Stimulated activated naive CD8-positive, alpha-beta T cell treated with anti-CD3 and anti-CD28 coated beads, Interleukin-15, Interleukin-2, amounts not matched to agents 100 U/mL and 50 U/mL, for 24 hours (primary cell): ENCODE measurements at places on chromosomes 13 and 19.

- DNase-seq: no peak
These were observed 31.3 kb upstream of the ADGRL1 start for GRCh38 chr19:14237014-14237941.

- DNase-seq: no peak
These were observed 758.4 kb upstream of the SLITRK1 start for GRCh38 chr13:84640691-84641090.

DNA sequence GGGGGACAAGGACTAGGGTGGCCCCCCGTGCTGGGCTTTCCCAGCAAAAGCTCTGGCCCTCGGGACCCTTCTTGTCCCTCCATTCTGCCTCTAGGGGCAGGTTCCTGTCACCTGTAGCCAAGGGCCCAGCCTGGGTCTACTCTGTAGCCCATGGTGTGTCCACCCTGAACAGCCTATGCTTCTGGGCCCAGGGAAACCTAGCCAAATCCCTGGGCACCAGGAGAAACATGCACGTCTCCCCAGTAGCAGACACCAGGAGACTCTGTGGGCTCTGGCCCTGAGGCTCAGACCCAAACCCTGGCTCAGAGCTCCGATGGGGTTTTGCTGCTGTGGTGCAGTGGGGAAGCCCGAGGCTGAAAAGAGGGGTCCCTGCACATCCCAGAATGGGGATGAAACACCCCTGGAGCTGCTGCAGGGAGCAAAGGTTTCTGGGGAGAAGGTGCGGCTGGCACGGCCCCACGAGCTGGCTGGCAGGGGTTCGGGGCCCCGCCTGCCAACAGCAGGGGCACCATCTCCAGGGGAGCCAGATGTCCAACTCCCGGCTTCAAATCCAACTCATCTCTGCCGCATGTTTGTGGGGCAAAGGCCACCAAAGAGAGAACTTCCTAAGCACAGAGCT is 18.2 kb downstream of the CEBPG start:
- DNase-seq: no peak

GRCh38 chr19:52258426-52258825 is 11.0 kb upstream of the ZNF766 start:
- no peak for DNase-seq

DNA sequence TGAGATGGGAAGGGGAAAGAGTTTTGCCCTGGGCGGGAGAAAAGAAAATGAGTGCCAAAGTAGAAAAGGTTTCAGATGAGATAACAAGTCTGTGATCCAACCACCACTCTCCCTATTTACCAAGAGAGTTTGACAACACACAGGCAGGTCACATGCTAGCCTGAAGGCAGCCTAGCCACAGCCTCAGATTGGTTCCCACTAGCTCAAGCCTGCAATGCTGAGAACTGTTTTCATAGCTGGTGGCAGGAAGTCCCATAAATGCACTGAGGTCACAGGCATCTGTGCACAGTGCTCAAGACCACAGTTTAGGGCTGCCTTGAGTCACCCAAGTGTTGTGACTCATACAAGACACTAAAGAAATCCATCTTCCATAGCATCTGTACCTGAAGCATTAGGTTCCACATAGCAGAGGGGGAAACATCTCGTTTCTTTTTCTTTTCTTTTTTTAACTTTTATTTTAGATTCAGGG is 18.5 kb upstream of the POP4 start:
- DNase-seq: peak; percentile 56

DNA sequence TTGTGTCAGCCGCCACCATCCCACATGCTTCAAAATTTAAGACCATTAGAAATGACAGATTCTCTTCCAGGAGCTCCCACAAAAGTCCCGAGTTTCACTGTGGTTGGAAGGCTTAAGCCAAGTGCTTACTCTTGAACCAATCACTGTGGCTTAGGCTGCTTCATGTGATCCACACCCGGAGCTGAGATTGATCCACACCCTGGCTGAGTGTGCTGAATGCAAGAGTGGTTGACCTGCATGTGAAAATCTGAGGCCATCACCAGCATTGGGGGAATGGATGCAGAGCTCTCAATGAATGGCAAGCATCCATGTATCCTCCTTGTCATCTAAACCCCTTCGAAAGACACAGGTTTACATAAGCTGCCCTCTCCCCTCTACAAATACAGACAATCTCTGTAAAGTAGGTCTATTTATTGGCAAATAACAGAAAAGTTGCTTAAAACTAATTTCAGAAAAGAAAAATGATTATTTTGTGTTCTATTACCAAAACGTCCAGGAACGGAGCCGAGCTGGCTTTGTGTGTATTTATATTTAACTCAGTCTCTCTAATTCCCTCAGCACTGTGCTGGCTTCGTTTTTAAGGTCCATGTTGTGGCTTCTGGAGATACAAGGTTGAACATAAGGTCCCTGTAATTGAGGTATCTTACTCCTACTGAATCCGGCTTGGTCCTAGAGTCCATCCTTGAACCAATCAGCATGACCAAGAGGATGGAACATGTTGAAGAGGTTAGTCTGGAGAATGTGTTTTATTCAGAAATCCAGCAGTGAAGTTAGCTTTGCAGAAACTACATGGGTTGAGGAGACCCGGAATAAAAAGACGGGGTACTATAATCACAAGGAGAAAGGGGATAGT is 332.4 kb downstream of the LIG4 start:
- DNase-seq: no peak

DNA sequence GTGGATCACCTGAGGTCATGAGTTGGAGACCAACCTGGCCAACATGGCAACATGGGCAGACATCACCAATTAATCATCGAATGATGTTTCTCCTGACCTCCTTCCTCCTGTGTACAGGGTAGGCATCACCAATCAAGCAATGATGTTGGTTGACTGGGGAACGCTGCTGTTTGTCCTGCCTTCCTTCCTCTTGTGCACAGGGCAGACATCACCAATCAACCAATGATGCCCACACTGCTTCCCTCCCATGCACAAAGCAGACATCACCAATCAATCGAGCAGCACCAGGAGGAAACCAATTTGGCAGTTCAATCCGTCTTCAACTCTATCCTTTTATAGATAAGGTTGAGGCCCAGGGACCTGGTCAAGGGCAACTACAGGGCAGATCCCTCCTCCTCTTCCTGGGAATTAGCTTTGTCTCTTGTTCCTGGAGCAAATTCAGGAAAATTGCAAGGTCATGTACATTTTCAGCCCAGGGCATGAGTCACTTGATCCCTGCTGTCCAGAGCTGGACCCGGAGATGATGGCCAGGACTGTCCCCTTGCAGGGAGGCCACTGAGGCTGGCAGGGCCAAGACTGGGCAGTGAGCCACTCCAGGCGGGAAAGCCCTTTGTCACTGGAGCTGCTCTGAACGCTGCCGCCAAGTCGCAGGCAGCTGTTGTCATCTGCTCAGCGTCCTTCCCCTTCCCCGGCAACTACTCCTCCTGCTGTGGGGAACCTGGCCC is 5.3 kb upstream of the CSNK1G2 start:
- no peak for DNase-seq

DNA sequence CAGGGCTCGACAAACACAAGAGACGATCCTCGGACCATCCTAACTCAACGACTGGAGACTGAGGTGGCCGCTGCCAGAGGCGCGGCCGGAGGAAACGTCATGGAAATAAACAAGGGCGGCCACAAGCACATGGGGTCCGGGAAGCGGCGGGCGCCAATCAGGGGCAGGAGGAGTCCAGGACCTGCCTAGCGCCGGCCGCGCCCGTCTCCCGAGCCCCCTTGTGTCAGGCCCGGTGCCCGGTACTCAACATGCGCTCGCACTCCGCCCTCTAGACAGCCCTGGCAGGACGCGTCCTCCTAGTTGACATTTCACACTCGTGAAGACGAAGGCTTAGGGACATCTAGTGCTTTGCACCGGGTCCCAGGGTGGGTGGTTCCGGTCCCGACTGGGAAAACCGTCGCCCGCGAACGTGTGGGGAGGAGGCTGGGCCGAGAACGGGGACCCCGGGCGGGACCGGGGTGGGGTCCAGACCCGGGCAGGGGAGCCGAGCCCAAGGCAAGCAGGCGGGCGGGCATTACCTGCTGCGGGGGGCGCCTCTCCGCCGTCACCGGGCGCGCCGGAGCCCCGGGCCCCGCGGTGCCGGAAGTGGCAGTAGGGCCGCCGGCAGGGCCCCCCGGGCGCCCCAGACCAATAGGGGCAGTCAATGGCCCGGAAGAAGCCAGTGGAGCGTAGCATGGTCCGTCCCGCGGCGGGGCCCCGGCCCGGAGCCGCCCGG is 442 bp downstream of the REXO1 start:
- peak; percentile 62 for DNase-seq

GRCh38 chr13:23824371-23824770 is 64.8 kb downstream of the MIPEP start:
- DNase-seq: no peak

DNA sequence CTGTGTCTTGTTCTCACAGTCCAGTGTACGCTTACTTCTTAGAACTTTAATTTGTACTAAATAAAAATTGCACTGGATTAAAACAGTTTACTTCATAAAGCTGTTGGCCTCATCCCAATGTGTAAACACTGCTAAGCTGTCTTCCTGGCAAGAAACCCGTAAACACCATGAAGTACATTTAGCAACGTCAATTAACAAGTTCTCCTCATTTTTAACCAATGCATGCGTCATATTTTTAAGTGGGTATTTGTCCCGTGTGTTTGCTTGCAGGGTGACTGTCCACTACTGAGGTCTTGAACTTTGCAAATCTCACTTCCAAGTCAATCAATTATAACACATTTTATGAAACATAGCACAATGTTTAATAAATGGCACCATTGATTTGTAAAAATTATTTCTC is 28.2 kb downstream of the LAIR2 start:
- DNase-seq: no peak

DNA sequence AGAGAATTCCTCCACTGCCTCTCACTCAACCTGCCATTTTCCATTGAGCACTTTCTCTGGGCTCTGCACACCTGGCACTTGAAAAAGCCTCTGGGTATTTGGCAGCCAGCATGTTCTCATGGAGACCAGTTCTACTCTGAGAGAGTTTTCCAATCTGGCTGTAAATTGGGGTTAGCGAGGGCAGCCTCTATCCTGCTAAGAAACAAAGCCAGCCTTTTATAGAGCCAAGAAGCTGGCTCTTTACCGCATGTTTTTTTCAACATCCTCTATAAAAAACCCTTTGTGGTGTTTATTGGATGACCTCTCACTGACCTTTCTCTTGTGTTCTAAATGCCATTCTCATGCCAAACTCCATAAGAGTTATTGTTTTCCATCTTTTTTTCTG is 52.6 kb upstream of the RCBTB2 start:
- no peak for DNase-seq

- DNase-seq: no peak
These were observed 14.1 kb downstream of the ZNF490 start for GRCh38 chr19:12596485-12596884.

DNA sequence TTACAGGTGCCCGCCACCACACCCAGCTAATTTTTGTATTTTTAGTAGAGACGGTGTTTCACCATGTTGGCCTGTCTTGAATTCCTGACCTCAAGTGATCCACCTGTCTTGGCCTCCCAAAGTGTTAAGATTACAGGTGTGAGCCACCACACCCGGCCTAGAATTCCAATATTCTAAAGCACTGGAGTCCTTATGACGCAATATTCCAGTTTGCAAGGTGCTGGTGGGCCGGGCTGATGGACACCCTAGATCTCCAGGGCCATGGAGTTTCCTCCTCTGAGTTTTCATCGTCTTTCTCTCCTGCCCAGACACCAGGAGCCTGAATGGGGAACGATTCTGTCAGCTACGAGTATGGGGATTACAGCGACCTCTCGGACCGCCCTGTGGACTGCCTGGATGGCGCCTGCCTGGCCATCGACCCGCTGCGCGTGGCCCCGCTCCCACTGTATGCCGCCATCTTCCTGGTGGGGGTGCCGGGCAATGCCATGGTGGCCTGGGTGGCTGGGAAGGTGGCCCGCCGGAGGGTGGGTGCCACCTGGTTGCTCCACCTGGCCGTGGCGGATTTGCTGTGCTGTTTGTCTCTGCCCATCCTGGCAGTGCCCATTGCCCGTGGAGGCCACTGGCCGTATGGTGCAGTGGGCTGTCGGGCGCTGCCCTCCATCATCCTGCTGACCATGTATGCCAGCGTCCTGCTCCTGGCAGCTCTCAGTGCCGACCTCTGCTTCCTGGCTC is 8.5 kb upstream of the DHX34 start:
- no peak for DNase-seq

DNA sequence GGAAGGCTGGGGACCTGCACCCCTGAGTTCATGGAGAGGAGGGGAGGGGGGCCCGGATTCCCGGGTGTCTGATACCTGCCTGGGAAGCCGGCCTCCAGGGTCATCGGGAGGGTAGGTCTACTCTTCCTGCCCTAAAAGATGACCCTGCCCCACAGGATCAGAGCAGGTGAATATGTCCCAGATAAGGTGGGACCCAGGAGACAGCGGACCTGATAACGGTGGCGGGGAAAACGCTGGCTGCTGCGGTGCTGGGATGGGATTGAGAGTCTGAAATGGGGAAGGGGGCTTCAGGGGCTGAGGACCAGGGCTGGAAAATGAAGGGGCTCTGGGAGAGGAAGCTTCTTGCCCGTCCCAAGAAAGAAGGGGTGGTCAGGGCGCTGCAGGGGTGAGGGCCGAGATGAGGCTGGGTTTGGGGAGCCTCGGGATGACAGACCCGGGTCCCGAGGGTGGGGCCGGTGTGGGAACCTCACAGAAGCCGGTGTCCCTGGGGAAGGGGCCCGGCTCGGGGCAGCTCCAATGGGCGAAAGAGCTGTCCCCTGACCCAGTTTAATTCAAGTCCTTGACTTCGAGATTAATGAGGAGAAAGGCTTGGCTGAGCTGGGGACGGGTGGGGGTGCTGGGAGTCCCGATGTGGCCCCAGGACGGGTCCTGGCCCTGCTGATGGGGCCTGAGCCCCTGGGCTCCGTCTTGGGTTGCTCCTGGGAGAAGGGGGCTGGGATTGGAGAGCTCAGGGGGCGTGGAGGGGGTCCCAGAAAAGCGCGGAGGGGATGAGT is 823 bp downstream of the TTYH1 start:
- DNase-seq: no peak

DNA sequence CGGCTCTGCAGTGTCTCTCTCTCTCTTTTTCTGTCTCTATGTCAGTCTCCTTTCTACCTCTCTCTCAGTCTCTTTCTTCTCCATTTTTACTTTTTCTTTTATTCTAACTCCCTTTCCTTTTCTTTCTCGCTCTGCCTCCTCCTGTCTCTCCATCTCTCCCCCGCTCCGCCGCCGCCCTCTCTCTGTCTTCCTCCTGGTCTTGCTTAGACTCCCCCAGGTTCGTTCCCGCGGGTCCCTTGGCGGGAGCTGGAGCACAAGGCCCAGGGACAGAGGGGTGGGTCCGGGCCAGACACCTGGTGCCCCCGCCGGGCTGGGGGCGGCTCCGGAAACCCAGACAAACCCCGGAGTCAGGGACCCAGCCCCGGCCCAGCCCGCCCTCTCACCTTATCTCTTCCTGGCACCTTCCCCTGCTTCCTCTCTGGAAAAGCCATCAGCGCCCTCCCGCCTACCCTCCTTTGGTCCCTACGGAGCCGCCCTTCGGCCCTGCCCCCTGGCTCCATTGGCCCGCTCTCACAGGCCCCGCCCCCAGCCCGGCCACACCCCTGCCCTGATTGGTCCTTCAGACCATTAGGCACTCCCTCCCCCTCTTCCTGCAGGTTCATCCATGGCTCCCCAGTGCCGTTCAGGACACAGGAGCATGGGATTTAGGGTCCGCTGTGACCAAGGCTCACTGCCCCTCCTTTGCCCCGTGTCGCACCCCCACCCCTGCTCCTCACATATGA is 15.4 kb upstream of the NOP53 start:
- DNase-seq: peak; percentile 77

- peak; percentile 41 for DNase-seq
These were observed 12.3 kb upstream of the CADM4 start for GRCh38 chr19:43651758-43652545.

GRCh38 chr13:112362021-112362420 is 14.1 kb upstream of the SPACA7 start:
- no peak for DNase-seq

GRCh38 chr13:43077461-43077860 is 54.1 kb downstream of the DNAJC15 start:
- DNase-seq: no peak
